ENCODE measurements at places on chromosomes 4 and X.

DNA sequence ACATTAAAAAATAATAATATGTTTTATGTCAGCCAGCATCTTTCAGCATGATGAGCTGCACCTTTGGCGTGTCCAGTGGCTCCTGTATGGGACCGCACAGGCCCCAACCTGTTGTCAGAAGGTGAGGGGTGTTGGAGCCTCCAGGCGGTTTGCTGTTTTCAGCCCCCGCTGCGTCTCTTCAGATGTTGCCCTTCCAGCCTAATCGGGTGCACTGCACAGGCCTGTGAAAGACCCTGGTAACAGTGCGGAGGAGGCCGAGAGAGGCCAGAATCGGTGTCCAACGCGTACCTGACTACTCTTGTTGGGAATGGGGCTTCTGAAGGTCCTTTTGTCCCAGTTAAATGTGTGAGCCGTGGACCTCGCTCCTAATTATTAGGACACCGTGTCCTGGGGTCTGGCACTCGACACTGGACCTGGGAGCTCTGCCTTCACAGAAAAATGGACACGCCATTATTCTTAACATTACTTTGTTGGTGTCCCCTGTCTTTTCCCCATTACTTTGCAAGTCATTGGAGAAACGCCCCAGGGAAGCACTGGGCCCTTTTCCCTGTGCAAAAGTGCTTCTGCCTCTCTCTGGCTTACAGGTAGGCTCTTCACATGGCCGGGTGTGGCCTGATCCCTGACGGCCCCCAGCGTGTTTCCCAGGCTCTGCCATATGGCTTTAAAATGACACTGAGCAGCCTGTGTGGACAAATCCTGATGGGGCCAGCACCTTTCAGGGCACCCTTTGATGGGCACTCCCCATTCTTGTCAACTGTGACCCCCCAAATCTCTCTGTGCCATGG is 51.2 kb downstream of the TBC1D14 start:
- ATAC-seq = no peak

- ATAC-seq = no peak
Observed at GRCh38 chrX:155071694-155072280, 479 bp downstream of the BRCC3 start.

- no peak for ATAC-seq
Observed at GRCh38 chrX:18173494-18174180, 47.0 kb downstream of the BEND2 start.

GRCh38 chr4:41496977-41497376 is 41.0 kb upstream of the LIMCH1 start:
- ATAC-seq = no peak

GRCh38 chrX:137428766-137429591 is 136.9 kb upstream of the ZIC3 start:
- ATAC-seq = no peak
